ENCODE measurements at places on chromosomes 4 and X.

DNA sequence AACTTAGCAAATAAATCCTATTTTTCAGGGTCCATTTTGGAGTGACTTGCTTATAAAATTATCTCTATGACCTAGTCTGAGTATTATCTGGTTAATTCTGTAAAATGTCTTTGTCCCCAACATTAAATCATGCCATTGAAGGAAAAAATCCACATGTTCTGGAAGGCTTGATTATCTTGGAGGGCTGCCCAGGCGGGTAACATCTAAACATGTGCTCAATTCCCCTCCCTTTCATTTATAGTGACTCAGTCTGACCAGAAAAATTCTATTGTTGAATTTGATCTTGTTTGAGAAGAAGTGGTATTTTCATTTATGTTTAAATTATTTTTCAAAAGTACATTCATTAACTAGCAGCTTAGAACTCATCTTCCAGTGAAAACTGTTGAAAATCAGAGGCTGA is 55.4 kb upstream of the SLC10A7 start:
- DNase-seq, result no peak

GRCh38 chr4:155789391-155789790 is 30.6 kb downstream of the GUCY1B1 start:
- DNase-seq, result no peak

DNA sequence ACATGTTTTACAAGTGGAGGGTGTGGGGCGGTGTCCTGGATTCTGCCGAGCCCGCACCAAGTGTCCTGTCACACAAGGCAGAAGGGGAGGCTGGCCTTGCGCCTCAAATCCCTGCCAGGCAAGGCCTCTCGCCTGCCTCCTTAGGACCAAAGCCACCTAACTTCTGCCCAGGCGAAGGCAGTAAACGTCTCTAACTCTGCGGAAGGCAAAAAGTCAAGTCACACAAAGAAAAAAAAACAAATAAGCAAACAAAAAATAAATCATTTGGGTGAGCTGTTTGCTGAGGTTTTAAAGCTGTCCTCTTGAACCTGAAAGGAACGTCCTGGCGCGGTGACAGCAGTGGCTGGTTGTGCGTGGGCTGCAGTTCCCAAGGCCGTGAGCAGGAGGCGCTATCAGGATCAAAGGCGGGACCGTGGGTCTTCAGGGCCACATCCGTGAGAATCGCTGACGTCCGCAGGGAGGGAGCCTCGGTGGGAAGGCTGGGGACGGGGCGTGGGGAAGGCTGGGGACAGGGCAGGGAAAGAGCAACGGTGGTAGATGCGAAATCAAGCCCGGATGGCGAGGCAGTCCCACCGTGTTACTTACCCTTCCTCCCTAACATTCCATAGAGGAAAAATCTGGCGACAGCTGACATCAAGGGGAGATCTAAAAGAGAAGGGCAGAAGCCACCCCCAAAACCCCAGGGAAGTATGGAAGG is 99.1 kb downstream of the TRAPPC11 start:
- no peak for DNase-seq

GRCh38 chr4:112144546-112145325 is 518 bp upstream of the FAM241A start:
- no peak for DNase-seq

DNA sequence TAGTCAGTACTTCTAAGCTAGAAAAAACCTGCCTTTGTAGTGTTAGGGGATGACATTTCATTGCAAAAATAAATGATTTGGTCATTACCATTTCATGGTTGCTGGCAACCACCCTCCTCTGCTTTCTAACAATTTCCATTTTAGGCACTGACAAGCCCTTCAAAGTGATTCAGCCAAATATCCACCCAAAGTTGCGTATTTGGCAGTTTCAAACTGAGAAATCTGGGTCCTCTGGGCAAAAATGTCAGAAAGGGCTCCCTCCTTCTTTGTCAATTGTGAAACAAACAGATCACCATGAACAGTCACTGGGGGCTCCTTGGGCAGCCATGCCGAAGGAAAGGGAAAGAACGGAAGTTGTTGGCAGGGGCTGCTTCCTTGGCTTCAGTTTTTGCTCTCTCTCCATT is 33.0 kb downstream of the PLAC1 start:
- no peak for DNase-seq

- DNase-seq, result no peak
These were observed 13.2 kb downstream of the HTRA3 start for GRCh38 chr4:8282742-8283141.

DNA sequence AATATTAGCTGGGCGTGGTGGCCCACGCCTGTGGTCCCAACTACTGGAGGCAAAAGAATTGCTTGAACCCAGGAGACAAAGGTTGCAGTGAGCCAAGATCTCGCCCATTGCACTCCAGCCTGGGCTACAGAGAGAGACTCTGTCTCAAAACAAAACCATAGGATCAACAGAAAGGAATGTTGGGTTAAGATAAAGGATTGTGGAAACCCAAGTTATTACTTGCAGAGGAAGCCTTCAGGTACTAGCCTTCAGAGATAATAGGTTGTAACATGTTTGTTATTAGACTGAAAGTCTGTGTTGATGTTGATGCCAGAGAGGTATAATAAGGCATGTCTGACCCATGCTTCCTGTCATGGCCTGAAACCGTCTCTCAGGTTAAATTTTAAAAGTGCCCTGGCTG is 16.9 kb downstream of the SSX5 start:
- DNase-seq, result no peak

GRCh38 chr4:55358668-55359067 is 12.6 kb downstream of the SRD5A3 start:
- peak; percentile 53 for DNase-seq

DNA sequence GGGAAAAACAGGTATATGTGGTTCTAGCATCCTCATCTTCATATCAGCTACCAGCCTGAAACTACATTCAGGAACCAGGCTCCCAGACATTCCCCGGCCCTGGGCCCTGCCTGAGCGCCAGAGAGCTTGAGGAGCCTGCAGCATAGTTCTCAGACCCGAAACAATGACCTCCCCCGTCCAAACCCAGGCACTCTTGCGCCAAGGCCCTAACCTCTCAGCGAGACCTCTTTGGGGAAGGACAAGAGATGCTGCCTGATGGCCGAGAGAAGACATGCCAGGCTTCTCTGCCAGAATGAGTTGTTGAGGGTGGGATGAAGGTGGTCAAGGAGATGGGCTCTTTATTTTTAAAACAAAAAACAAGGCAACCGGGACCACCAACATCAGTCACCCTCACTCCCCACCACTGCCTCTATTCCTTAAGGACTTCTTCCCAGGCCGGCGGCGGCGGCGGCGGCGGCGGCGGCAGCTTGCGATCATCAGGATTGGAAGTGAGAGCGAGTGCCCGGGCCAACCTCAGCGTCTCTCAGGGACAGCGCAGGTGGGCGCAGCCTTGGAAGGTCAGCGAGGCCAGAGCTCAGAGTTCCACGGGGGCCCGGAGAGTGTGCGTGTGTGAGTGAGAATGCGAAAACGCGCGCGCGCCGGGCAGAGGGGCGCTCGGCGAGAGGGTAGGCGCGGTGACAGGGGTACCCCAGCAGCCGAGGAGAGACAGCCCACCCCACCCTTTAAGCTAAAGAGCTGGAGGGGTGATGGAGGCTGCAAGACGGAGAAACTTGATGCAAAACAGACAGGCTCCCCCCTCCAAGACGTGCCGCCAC is 601 bp downstream of the INPP4B start:
- peak; percentile 7 for DNase-seq

DNA sequence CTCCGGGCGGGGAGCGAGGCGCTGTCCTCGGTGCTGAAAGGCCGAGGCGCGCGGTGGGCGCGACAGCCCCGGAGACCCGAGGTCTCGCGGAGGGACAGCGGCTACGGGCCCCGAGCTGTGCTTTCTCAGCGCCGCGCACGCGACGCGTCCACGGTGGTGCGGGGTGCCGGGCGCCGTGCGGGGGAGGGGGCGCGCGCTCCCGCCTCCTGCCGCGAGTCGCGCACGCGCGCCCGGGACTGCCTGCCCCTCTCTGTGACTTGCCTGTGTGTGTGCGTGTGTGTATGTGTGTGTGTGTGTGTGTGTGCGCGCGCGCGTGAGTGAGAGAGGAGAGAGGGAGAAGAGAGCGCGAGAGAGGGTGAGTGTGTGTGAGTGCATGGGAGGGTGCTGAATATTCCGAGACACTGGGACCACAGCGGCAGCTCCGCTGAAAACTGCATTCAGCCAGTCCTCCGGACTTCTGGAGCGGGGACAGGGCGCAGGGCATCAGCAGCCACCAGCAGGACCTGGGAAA is at the start of gene GRIA2:
TSS of gene GRIA2 (plus strand) at position 358 of the 511 bp plus-strand sequence. CDS start 315 bp downstream, outside the sequence.
- DNase-seq, result peak; percentile 68

GRCh38 chrX:40552768-40553167 is 28.0 kb upstream of the ATP6AP2 start:
- no peak for DNase-seq

GRCh38 chr4:173520921-173521466 is 9.0 kb downstream of the HAND2 start:
- no peak for DNase-seq

DNA sequence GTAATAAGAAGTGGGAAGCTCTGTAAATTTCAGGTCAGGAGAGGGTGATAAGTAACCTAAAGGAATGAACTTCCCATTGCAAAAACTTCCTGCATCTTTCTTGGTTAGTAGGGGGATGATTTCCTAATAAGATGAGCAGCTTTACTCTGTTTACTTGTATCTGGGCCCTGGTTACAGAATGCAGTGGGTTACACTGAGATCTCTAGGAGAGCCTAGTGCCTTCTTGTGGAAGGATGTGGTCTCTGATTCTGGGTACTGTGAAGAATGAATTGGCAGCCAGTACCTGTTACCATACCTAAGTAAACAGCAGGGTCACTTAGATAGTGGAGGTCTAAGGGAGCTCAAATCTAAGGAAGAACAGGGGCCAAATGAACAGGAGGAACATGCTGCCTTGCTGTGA is 320.6 kb downstream of the ARHGAP10 start:
- no peak for DNase-seq

DNA sequence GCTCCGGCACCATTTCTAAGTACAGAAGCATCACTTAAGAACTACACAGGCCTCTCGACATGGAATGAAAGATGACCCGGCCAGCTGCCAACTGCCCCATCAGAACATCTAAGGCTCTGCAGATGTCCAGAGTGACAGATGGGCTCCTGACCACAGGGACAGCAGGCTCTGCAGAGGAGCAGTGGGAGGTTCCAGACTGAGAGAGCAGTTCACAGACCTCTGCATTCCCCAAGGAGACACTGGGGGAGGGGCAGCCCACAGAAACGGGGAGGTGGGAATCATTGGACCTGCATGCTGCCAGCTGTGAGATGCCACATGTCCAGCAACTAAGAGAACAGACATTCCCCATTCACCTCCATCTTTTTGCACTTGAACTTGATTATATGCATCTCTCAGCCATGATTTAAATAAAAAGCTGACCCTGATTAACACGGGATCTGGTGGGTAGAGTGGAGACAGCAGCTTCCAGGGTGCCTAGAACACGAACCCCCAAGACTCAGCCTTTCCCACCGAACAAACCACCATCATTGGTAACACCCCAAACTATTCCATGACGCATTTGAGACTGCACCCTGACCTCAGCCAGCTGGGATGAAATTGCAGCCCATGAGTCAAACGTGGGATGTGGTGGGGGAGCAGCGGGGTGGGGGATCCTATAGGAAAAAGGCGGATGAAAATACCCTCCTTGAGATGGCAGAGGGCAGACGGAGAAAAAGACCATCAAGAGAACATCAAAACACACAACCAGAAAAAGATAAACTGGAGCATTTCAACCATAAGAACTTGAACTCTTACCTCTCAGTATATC is 47.2 kb downstream of the AFAP1 start:
- no peak for DNase-seq

DNA sequence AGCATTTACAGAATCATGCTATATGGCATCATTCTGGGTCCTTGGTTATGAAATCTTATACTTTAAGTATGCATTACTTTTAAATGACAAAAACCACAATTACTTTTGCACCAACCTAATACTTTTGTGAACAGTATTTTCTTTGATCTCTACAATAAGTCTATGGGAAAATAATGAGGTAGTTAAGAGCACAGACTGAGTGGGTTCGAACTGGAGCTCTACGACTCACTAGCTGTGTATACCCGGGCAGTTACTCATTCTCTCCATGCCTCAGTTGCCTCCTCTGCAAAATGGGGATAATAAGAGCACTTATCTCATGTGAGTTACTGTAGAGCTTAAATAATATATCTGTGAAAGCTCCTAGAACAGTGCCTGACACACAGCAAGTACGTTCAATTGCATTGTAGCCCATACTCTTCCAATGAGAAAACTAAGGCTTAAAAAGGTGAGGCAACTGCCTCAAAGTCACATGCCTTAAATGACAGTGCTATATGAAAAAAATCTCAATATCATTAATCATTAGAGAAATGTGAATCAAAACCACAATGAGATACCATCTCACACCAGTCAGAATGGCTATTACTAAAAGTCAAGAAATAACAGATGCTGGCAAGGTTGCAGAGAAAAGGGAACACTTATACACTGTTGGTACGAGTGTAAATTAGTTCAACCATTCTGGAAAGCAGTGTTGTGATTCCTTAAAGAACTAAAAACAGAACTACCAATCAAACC is 151.5 kb downstream of the CHIC2 start:
- no peak for DNase-seq

- DNase-seq, result peak; percentile 41
These were observed 151.8 kb downstream of the CCNG2 start for GRCh38 chr4:77308843-77309242.

DNA sequence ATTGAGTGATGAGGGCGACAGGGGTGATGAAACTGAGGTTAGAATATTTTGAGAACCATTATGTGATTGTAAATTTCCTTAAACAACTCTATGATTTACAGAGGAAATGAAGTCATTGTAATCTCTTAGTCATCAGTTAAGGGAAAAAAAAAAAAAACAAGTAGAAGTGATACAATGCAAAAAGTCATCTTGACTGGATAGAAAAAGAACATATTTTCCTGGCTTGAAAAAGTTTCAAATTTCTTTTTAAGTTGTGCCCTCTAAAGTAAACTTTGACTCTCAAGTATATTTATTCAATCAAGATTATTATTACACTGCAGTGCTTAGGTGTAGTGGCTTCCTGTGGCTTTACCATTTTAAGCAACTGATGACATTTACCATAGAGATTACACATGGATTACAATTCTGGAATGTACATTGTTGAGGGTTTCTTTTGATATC is 40.6 kb downstream of the GABRB1 start:
- DNase-seq, result no peak

DNA sequence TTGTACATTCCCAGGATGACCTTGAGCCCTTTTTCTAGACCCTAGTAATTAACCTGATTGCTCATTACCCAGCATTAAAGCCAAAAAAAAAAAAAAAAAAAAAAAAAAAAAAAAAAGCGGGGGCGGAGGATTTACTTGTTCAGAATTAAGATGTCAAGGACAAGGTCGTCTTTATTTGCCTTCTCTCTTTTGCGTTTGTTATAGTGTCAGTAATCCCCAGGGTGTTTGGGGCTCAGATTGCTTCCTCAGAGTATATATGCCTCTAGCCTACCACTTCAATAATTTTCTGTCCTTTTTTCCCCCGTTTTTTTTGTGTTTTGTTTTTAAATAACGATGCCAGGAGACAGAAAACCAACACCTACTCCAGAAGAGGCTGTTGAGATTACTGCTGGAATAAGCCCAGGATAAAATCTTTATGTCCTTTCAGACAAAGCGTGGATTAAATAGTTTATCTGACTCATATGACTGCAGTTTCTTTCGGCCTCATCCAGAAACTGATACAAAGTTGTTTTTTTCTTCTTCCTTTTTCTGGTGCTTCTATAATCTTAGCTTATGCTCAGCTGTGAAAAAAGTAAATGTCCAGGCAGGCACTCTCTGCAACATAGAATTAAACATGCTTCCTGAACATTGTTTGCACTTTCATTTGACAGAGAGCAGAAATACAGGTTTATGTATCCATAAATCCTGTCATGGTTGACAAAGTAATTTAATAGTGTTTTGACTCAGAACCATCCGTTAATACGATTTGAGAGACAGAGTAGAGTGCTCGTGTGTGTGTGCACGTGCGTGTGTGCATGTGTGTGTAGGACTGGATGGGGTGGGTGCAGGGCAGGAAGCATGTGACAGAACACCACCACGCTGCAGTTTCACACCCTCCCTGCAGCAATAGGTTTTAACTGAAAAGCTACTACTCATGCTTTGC is 138.6 kb downstream of the AFF1 start:
- DNase-seq, result no peak
